ENCODE measurements at places on chromosomes 12 and 14. TPM values are rescaled to one million over a fixed set of nuclear protein-coding genes. Genes with fewer than 3 reads are reported as not detected.

Gene ASIC1
- total RNA-seq: 1.1 TPM

DNA sequence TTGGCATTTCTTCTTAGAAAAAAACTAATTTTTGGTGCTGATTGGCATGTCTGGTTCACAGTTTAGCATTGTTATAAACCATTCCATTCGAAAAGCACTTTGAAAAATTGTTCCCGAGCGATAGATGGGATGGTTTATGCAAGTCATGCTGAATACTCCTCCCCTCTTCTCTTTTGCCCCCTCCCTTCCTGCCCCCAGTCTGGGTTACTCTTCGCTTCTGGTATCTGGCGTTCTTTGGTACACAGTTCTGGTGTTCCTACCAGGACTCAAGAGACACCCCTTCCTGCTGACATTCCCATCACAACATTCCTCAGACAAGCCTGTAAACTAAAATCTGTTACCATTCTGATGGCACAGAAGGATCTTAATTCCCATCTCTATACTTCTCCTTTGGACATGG lies 20.1 kb upstream of the TIGAR start:
- no peak for DNase-seq

DNA sequence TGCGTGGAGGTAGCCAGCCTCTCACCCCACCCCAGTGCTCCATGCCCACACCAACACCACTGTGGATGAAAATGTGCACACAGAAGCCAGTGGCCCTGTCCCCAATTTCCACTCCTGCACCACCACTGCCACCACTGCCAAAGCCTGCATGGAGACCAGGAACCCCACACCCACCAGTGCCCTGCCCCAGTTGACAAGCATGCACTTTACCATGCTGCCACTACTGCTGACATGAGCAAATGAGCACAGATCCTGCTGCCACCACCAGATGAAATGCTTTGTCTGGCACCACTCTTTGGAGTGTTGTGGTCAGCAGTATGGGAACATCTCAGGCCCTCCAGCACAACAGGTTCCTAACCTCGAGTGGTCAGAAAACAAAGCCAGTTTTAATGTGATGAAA lies 104.1 kb downstream of the ATXN7L3B start:
- no peak for DNase-seq

DNA sequence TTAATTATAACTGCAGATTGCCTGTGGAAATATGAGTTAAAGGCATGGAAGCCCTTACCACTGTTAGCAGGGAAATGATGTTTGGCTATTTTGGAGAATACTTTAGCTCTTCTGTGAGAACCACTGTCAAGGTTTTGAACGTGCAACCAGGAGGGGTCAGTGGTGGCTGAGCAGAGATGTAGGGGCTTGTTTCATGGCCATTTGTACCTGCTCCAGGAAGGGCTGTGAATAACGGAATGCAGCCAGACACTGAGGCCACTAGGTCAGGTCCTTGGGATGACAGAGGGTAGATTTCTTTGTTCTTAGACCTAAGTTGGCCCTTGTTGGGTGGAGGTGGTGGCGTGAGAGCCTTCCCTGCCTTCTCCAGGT lies 8.3 kb downstream of the TRAF3 start:
- no peak for DNase-seq

Gene CLEC2A
- not detected for total RNA-seq

- DNase-seq: no peak
Observed at GRCh38 chr14:101070540-101071492, 167.3 kb upstream of the RTL1 start.

Gene HSPA2
- 77.6 TPM for total RNA-seq

DNA sequence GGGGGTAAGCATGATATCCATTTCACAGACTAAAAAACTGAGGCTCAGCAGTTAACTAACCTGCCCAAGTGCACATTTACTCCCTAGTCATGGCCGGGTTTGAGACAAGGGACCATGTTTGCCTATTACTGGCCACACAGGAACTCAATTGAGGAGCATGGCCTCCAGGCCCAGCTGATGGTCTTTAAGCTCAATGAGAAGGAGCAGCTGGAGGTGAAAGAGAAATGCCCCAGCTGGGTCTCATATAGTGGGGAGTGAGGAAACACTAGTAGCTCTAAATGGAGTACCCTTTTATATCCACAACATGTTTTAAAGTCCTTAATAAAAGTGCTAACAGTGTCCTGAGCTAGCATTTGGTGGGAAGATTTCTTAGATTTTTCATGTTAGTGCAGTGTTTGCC lies 1.6 kb downstream of the TDP1 start:
- no peak for DNase-seq

- DNase-seq: no peak
Observed at GRCh38 chr12:13390918-13391317, 194.4 kb downstream of the EMP1 start.

GRCh38 chr12:62588916-62589315 lies 122.3 kb downstream of the MON2 start:
- DNase-seq: no peak
